ENCODE measurements at places on chromosomes 11 and 22.

GRCh38 chr11:61126256-61126655 is 24.0 kb downstream of the CD5 start:
- DNase-seq = peak; percentile 53
- H3K27ac ChIP-seq = no peak overlapping the region
- peaks cover 2% of the 10 kb centered on the region for H3K36me3 ChIP-seq
- H3K27me3 ChIP-seq = no peaks in the 10 kb centered on the region
- H3K4me1 ChIP-seq = peaks cover 27% of the 10 kb centered on the region

DNA sequence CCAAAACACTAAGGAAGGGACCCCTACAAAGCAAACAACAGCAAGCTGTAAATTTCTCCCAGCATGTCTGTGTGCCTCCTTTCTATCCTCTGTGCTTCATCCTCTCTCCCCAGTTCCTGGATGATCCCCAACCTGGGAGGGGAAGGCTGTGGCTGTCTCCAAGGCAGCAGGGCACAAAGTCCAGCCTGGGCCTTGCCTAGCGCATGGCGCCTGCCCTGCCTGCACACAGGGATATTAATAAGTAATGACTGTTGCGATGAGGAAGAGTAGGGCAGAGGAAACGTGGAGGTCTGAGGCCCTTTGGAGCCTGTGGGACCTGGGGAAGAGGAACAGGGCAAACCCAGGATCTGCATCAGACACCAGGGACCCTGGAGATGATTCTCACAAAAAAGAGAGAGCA is 2.0 kb downstream of the USH1C start:
- no peak overlapping the region for H3K27ac ChIP-seq
- peak; percentile 1 for DNase-seq
- peaks cover 5% of the 10 kb centered on the region for H3K4me1 ChIP-seq
- no peaks in the 10 kb centered on the region for H3K36me3 ChIP-seq
- peaks cover 56% of the 10 kb centered on the region for H3K27me3 ChIP-seq
- no peak overlapping the region for H3K4me3 ChIP-seq

DNA sequence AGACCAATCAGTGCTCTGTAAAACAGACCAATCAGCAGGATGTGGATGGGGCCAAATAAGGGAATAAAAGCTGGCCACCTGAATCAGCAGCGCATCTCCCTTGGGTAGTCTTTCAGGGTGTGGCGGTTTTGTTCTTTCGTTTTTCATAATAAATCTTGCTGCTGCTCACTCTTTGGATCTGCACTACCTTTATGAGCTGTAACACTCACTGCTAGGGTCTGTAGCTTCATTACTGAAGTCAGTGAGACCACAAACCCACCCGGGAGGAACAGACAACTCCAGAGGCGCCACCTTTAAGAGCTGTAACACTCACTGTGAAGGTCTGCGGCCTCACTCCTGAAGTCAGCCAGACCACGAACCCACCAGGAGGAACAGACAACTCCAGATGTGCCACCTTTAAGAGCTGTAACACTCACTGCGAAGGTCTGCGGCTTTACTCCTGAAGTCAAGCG is 175.5 kb upstream of the PDGFD start:
- H3K4me1 ChIP-seq = peaks cover 12% of the 10 kb centered on the region
- no peaks in the 10 kb centered on the region for H3K27me3 ChIP-seq
- no peaks in the 10 kb centered on the region for H3K36me3 ChIP-seq
- H3K27ac ChIP-seq = no peak overlapping the region

DNA sequence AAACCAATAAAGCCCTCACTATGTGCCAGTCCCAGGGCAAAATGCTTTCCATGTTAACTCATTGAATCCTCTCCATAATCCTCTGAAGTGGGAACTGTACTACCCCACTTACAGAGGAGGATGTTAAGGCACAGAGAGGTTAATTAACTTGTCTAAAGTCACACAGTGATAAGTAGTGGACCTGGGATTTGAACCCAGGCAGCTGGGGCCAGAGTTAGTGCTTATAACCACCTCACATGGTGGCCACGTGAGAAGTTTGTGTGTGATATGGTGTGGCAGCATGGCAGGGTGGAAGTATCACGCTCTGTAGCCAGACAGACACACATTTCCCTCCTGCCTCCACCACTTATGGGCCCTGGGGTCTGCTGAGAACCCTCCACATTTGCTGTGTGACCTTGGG is 16.5 kb downstream of the PARVG start:
- H3K27ac ChIP-seq = no peak overlapping the region
- no peak for DNase-seq
- no peak overlapping the region for H3K4me3 ChIP-seq
- H3K36me3 ChIP-seq = no peaks in the 10 kb centered on the region

GRCh38 chr11:2807025-2807681 is 78.4 kb downstream of the CDKN1C start:
- no peaks in the 10 kb centered on the region for H3K36me3 ChIP-seq
- peak overlapping the region; percentile 41 for H3K4me3 ChIP-seq
- DNase-seq = peak; percentile 81
- H3K4me1 ChIP-seq = peaks cover 75% of the 10 kb centered on the region
- no peaks in the 10 kb centered on the region for H3K27me3 ChIP-seq
- H3K27ac ChIP-seq = peak overlapping the region; percentile 63
